Right cardiac atrium (tissue), 5 donors: ENCODE measurements at places on chromosomes 3 and 15. TPM values are rescaled to one million over a fixed set of nuclear protein-coding genes. Genes with fewer than 3 reads are reported as not detected.

GRCh38 chr15:81752546-81752942 is 293.3 kb downstream of the MEX3B start:
- peak; percentile 68 for DNase-seq

DNA sequence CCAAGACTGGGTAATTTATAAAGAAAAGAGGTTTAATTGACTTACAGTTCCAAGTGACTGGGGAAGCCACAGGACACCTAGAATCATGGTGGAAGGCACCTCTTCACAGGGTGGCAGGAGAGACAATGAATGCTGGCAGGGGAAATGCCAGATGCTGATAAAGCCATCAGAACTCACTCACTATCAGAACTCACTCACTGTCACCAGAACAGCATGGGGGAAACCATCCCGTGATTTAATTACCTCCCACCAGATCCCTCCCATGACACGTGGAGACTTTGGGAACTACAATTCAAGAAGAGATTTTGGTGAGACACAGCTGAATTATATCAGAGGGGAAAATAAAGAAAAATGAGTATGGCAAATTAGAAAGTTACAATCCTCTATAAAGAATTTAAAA is 310.9 kb downstream of the BCHE start:
- no peak for DNase-seq

Gene MAGEL2
- 0.14 TPM for total RNA-seq

GRCh38 chr3:197371591-197372046 is 73.2 kb upstream of the DLG1 start:
- no peak for DNase-seq
